ENCODE measurements at places on chromosomes 13 and 19. TPM values are rescaled to one million over a fixed set of nuclear protein-coding genes. Genes with fewer than 3 reads are reported as not detected.

GRCh38 chr19:43908659-43909058, 26.4 kb downstream of the ZNF45 start:
- no peak for DNase-seq

DNA sequence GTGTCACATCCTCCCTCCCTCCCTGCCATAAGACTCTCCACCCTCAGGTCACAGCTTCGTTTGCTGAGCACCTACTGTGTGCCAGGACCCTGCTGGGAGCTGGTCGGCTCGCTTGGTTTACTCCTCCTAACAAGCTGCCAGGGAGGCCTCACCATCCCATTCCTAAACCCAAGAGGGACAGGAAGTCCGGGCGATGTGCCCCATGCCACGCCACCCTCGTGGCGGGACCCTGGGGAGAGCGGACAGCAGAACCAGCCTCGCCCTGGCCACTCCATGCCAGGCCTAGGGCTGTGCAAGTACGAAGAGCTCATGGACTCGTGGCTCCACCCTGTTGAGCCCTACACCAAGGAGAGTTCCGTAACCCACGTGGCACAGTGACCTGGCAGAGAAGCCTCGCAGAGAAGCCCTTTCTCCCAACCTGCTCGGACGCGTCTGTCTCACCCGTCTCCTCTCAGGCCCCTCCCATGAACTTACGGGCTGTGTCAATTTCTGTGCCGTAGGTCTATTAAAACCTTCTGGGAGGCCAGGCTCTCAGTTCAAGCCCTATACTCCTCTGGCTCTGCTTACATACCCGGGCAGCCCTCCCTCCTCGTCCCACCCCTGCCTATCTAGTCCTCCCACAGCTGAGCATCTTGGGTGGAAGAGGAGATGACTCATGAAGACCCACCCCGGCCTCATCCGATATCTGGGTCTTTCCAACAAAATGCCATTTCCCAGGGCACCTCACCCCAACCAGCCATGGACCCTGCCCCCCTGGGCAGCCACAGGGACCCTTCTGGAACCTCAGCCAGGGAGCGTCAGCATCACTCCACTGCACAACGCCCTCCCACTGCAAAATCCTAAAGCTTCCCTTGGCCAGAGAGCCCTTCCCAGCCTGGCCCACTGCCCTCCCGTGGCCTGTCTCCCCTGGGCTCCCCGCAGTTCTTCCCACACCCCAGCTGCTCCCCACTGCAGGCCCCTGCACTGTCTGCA, 2.6 kb downstream of the UBXN6 start:
- no peak for DNase-seq

GRCh38 chr13:37074703-37075102, 15.2 kb upstream of the SUPT20H start:
- no peak for DNase-seq

Gene NBEA
- total RNA-seq: 0.29 TPM

DNA sequence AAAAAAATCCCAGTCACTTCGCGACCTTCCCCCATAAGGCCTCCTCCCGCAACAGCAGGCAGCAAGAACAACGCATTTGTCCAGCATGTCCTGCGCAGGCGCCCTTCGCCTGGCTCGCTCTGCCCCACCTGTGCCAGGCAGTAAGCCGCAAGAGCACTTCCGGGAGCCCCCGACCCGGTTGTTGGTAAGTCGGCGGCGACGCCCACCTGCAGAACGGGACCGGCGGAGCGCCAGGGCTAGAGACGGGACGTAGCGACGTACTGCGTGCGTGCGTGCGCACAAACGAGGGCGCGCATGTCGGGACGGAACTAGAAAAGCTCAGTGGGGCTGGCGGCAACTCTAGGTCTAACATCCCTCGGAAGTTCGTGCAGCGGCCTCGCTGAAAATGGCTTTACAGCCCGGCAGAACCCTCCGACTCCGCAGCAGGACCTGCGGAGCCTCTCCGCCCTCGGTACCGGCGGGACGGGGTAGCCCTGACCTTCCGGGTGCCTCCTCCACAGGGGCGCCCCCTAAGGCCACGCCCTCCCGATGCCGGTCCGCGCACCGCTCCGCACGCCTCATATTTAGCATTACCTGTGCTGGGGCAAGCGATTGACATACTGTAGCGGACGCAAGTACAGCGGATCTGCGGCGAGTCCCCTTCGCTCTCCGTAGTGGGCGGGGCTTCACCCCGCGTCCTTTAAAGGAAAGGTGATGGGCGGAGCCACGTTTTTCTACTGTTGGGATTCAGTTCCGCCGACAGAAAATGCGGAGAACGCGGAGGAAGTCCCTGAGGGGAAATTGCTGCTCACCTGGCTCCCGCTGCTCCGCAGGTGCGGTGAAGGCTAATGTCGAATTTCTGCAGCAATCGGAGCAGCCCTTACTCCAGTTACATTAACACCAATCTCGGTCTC, at the start of gene MTIF3:
Gene MTIF3, minus strand, starts transcription at position 629 of the 893 bp plus-strand sequence. CDS start 10,116 bp downstream, outside the sequence.
- DNase-seq: peak; percentile 97

DNA sequence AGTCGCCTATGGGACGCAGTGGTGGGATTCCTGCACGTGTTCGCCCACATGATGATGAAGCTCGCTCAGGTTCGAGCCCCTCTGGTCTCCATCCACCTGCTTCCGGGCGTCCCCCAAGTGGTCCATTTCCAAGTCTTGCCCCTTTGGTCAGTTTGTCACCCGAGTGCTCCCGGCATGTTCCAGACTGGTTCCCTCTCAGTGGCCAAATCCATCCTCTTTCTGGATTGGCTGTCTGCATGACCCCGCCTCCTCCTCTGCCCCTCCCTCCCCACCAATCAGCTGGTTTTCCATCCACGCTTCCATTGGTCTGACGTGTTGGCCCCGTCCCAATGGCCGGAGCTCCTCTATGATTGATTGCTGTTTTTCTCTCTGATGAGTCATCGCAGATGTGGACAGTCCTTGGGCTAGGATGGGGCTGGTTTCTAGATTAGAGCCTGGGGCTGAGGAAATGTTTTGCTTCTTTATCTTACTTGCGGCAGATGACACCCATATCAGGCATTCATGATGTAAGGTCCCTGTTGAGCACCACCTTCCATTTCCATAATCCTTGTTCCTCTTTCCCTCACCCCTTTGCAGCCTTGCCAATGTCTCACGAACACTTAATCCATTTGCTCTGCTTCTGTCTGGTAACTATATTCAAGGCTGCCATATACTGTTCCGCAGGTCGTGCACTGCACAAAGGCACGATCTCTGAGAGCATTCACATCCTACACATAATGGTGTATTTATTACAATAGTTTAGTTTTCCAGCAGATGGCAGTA, 73.8 kb downstream of the MAP4K1 start:
- peak; percentile 65 for DNase-seq

- DNase-seq: no peak
Observed at GRCh38 chr19:8531470-8531869, 17.5 kb upstream of the ZNF414 start.

All from activated CD4-positive, alpha-beta memory T cell treated with anti-CD3 and anti-CD28 coated beads for 36 hours (primary cell).